Stimulated activated CD4-positive, alpha-beta T cell treated with anti-CD3 and anti-CD28 coated beads, Interleukin-12 subunit alpha, Interleukin-12 subunit beta, amount 100 ng/mL, for 48 hours (primary cell): ENCODE measurements at places on chromosomes 6 and 20.

GRCh38 chr6:33251395-33252012 lies 20.2 kb downstream of the VPS52 start:
- no peak for DNase-seq

GRCh38 chr6:35569011-35569461 lies 56.3 kb upstream of the TULP1 start:
- peak; percentile 13 for DNase-seq

DNA sequence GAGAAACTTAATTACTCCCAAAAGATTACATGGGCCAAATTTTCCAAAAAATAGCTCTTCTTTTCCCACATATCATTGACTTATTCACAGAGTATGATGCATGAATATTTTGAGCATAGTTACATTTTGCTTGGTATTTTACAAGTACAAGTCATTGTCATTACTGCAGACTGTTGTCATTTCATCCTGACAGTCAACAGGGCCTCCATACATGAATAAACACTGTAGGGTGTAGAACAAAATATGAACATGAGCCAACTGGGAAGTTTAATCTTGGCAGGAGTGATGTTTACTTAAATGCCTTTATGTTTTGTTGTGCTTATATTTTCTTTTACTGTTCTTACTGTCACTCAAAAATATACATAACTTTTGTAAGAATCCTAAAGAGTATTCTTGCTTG lies 340.7 kb downstream of the ADGRB3 start:
- DNase-seq = no peak

DNA sequence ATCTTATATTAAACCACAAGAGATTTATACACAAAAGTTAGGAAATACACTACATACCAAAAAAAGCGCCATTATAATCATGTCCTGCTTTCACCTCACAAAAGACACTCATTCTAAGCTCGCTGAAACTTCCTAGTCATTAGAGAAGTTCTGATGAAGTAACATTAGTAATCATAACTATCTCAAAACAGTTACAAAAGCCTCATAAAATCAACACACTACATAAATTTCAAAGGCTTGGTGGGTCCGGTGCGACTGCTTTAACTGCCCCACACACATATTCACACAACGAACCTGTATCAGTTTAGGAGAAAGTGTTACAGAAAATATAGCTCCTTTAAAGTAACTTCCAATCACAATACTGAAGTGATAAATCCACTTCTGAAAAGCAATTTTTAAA lies 1.9 kb downstream of the PHIP start:
- DNase-seq = no peak

- no peak for DNase-seq
Observed at GRCh38 chr6:10736731-10737130, 10.9 kb upstream of the TMEM14B start.

- no peak for DNase-seq
Observed at GRCh38 chr6:7088076-7088742, 19.6 kb upstream of the RREB1 start.

DNA sequence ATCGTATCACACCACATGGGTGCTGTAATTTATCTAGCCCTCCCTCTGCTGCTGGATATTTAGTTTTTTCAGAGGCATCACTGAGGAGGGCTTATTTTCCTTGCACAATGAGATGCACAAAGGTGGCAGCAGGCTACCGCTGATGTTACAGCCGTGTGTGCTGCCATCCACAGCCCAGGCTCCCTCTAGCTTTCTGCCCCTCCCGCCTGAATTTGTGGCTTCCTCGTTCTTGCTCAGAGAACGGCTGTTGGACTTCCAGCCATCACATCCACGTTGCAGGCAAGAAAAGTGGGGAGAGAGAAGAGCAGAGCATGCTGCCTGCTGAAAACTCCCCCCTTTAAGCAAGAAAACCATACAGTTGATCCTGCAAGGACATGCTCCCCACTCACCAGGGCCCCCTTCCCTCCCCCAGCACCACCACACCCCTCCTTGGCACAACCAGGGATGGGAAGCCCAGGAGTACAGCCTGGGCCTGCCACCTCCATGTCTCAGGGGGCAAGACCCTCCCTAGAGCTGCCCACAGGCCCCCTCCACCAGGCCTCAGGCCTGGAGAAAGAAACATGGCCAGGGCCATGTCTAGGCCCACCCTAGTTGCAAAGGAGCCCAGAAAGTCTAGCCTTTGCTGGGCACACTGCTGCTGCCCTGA lies 102.6 kb downstream of the MRPL14 start:
- no peak for DNase-seq

- DNase-seq = no peak
Observed at GRCh38 chr6:49423817-49424216, 39.2 kb downstream of the MMUT start.

DNA sequence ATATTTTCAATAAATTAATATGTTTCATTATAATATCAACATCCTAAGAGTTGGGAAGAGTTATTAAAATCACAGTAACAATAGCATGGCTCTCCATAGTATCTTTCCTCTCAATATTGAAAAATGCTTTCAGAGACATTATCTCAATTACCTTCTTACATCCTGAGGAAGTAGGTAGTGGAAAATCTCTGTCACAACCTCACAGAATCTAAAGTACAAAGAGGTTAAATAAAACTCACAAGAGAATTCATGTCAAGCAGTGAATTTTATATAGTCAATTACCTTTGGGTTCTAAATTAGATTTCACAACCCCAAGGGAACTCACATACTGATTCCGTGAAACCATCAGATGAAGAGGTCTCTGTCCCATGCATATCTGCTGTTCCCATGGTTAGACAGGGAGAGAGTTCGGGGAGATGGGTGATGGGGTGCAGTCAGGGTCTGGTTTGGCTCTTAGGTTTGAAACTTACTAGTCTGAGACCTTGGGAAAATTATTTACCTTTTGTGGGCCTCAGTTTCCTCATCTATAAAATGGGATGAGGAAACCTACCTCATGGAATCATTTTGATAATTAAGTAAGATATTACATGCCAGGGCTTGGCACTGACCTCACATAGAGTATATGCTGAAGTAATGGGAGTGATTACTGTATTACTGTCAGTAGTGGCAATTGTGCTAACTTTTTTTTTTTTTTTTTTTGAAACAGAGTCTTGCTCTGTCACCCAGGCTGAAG lies 74.0 kb upstream of the SNX9 start:
- DNase-seq = no peak

DNA sequence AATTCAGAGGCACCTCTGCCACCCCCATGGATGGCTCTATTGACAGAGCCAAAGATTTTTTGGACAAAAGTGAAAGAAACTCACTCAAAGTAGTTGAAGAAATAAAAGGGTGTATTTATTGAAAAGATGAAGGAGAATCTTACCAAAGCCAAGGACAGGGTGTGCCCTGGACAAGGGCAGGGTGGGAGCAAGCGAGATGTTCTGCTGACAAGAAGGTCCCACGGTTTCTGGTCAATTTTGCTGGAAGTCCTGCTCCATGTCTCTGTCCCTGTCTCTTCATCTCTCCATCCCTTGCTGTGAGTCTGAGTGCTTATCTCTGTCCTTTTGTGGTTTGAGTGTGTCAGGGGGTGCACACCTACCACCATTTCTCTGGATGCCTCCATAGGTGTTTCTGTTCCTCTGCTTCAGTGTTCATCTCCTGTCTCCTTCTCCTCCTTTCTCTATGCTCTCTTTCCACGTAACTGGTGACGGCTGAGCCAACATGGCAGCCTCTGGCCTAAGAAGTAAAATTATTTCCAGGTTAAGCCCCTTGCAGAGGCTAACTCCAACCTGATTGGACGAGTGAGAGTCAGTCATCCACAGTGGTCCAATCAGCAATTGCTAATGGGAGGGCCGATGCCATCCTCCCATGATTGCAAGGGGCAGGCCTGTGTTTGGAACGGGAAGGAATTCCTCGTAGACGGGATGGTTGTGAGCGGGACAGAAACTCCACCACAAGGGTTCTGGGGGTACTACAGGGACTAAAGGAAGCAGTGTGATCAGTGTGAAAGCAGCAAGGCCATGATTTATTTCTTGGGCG lies 502.1 kb upstream of the CDH4 start:
- DNase-seq = no peak

GRCh38 chr6:89122625-89123024 lies 4.8 kb upstream of the SRSF12 start:
- no peak for DNase-seq

GRCh38 chr6:30742316-30743098 lies at the start of gene FLOT1:
Gene FLOT1 (minus strand): TSS chr6:30742687. CDS start chr6:30742189, 498 bp downstream.
- DNase-seq = peak; percentile 97

DNA sequence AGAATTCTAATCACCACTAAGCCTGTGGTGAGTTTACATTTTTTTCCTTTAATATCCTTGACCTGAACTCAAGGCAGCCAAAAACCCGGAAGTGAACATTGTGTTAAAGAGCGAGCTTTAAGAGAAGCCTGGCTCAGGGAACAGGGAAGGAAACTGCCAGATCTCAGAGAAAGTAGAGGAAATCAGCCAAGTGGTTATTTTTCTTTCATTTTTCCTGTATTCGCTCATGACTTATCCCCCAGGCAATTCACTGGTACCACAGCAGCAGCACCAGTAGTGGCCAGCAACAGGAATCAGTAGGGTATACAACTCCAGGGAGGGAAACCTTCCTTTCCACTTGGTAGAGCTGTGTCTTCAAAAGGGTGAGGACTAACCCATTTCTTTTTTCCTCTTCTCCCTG lies 89.6 kb upstream of the HMGCLL1 start:
- DNase-seq = no peak

GRCh38 chr6:163243692-163244589 lies 170.6 kb upstream of the QKI start:
- DNase-seq = no peak

DNA sequence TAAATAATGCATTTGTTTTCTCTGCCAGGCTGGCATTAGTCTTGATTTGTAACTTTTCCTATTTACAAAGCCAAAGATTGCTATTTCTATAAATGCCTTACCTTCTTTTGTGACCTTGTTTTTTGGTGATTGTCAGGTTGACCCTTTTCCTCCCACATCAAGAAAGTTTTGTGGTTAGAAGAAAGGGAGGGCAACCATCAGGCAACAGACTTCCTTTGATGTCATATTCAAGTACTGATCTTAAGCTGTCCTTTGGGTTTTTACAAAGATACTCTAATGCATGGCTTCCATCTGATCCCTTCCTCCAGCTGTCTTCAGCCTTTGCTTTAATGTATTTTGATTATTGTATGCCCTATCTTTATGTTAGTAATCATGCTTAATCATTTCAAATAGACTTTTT lies 23.9 kb downstream of the RNF217 start:
- no peak for DNase-seq

DNA sequence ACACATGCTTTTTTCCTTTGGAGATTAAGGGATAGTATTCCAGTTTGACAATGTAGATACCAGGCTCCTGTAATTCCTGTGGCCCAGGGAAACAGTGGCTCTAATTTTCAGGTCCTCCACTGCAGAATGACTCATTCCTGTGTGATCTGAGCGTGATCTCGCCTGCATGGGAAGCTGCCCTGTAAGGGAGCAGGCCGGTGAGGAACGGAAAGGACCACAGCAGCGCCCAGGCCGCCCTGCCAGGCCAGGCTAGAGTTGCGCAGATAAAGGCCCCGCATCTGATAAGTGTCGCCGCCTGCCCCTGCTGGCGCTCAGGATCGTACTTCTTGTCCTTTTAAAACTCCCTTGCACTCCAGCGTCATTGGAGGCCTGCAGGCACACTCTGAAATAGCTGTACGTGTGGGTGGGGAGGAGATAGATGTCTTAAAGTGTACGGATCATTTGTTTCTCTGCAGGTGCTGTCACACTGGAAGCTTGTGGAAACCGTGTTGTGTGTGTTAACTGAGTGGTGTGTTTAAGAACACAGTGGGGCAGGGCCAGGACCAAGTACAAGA lies 60.7 kb downstream of the SYNJ2 start:
- no peak for DNase-seq

GRCh38 chr6:93177918-93178317 lies 241.4 kb downstream of the EPHA7 start:
- DNase-seq = no peak

GRCh38 chr20:45098103-45098773 lies 2.7 kb downstream of the KCNS1 start:
- DNase-seq = no peak

DNA sequence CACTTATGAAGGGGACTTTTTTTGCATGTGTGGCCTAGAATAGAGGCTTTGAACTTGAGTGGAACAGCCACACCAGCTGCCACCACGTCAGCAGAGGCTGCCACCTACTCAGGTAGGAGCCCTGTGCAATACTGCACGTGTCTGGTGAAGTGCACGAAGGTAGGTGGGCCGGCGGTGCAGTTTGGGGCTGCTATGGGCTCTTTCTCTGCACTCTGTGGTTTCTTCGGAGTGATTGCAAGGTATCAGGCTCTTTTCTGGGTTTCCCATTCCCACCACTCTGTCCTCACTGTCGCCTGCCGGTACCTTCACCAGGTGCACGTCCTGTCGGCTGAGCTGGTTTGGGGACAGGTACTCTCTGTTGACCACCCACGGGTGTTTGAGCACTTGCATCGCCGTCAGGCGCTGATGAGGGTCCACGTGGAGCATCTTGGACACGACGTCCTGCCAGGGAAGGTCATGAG lies 30.8 kb upstream of the MPC1 start:
- no peak for DNase-seq

GRCh38 chr6:3333263-3333662 lies 74.5 kb downstream of the PSMG4 start:
- DNase-seq = no peak

GRCh38 chr6:130622142-130622541 lies 205.1 kb upstream of the SMLR1 start:
- no peak for DNase-seq

- DNase-seq = peak; percentile 25
Observed at GRCh38 chr6:28488916-28489365, 26.7 kb downstream of the GPX6 start.

DNA sequence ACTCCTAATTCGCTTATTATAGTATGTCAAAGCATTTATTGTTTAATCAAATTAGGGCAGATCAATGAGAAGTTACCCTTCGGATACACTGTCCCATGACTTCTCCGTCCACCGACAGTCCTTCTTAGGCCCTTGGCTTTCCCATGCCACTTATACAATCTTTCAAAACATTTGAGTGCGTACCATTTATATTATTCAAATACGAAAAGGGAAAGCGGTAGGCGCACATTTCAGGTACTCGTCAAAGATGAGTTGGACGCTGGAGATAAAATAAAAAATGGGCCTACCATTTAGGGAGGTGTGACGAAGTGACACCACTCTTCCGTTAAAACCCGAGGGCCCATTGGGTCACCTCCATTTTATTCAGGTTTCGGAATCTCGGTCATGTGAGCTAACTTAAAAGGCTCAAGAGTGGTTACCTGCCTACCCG lies 542 bp upstream of the AFG1L start:
- DNase-seq = no peak

GRCh38 chr20:51085769-51086168 lies 62.9 kb upstream of the KCNG1 start:
- DNase-seq = no peak
